ENCODE measurements at places on chromosomes 4 and X.

- DNase-seq: no peak
These were observed 78.5 kb downstream of the SHROOM3 start for GRCh38 chr4:76513482-76513881.

DNA sequence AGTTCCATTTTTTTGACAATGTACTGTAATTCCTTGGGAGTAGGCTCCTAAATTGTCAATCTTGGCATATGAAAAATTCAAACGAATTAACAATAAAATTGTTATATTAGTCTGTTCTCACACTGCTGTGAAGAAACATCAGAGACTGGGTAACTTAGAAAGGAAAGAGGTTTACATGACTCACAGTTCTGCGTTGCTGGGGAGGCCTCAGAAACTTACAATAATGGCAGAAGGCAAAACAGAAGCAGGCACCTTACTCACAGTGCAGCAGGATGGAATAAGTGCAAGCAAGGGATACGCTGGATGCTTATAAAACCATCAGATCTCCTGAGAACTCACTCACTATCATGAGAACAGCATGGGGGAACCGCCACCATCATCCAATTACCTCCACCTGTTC lies 246.4 kb upstream of the TRAM1L1 start:
- no peak for DNase-seq

GRCh38 chr4:176538217-176538925 lies 218.6 kb downstream of the SPCS3 start:
- no peak for DNase-seq

GRCh38 chrX:42886519-42886918 lies 108.6 kb upstream of the PPP1R2C start:
- DNase-seq: no peak

DNA sequence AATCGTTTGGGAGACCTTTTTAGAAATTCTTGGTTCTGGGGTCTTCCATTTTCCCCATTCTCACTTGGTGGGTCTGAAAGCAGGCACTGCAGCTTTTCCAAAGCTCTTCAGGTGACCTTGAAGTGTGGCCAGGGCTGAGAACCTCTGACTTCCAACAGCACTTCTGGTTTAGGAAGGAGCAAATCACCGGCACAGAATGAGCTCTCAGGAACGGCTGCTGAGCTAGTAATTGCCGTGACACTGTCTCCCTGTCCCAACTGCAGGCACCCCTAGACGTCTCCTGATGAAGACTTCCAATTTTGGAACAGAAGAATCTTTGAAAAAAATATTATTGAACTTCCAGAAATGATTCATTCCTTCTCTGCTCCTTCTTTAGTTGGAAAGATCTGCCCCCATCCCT lies 31.3 kb downstream of the CD38 start:
- DNase-seq: no peak

DNA sequence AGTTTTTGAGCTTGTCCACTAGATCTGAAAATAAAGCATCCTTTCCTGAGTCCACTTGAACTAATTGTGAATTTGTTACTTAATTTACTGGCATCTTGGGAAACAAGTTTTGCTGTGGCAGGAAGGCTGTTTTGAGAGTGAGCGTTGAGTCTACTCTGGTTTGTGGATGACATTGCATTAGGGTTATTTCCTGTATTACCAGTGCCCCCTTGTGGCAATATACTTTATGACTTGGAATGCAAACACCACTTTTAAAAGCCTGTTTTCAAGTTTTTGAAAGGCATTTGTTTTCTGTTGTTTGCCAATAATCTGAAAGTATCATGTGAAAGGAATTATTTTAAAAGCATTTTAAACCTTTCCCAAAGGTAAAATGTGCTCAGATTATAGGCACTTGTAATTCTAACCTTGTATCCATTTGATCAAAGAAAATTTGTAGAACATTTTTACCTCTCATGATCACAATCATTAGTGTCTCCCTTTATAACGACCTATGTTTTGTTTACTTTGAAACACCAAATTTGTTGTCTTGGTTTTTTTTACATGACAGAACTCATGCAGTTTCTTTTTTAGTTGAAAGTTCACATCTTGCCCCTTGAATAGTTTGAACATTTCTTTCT lies 18.0 kb upstream of the CYP2U1 start:
- DNase-seq: peak; percentile 36

DNA sequence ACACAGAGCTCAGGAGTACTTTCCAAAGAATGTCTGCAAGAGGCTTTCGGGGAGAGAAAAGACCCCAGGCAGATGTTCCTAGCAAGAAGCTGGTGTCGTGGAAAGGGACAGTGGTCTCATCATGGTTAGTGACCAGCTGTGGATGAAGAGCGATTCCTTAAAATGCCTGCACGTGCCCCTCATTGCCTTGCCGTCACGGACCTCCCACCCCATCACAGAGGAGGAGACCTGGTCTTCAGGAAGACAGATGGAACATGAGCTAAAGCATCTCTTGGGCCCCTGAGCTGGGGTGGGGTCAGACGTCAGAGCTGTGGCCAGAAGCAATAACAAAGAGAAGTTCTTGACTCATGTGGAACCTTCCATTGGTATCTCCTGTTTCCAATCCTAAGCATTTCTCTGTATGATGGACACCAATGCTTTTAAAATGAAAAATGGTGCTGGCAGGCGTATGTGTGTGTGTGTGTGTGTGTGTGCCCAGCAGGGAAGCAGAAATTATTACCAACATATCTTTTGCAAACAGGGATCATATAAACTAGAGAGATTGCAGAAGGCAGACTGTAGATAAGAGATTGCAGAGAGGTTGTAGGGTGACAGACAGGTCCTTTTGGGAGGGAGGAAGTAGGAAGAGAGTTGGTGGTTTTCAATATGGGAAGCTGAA lies 25.2 kb upstream of the ASMTL start:
- no peak for DNase-seq

GRCh38 chr4:82017680-82018079 lies 356.1 kb downstream of the HNRNPD start:
- no peak for DNase-seq

DNA sequence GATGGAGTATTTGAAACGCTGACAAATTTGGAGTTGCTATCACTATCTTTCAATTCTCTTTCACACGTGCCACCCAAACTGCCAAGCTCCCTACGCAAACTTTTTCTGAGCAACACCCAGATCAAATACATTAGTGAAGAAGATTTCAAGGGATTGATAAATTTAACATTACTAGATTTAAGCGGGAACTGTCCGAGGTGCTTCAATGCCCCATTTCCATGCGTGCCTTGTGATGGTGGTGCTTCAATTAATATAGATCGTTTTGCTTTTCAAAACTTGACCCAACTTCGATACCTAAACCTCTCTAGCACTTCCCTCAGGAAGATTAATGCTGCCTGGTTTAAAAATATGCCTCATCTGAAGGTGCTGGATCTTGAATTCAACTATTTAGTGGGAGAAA lies 13.2 kb downstream of the TLR8 start:
- no peak for DNase-seq

DNA sequence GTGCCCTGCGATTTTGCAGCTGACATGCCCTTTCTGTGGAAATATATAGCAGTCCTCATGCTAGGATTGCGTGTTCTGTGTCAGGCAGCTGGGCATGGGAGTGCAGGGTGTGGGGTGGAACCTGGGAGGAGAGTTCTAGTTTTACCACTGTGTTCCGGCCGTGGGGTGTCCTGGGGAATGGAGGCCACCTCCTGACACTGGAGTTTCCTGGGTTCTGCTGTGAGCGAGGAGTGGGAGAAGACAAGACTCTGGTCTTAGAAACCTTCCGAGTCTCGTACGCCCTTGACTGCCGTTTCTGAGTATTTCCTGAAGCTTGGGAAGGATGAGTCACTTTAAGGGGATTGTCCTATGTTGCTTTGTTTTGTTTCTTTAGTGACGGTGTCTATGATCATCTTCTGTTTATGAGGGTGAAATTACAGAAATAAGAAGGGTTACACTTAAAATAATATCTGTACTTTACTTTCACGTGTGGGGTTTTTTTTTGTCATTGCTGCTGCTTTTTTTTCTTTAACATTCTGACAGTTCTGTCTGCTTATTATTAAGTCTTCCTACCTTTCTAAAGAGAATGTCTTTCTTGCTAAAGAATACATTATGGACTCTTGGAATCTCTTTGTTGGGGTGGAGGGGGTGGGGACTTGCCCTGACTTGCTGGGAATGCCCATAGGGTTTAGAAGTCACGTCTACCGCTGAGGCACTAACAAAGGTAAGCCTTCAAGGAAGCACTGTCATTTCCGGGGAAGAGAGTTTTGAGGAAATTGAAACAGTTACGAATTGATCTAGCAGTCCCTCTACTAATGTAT lies 19.1 kb downstream of the CD99 start:
- peak; percentile 64 for DNase-seq

DNA sequence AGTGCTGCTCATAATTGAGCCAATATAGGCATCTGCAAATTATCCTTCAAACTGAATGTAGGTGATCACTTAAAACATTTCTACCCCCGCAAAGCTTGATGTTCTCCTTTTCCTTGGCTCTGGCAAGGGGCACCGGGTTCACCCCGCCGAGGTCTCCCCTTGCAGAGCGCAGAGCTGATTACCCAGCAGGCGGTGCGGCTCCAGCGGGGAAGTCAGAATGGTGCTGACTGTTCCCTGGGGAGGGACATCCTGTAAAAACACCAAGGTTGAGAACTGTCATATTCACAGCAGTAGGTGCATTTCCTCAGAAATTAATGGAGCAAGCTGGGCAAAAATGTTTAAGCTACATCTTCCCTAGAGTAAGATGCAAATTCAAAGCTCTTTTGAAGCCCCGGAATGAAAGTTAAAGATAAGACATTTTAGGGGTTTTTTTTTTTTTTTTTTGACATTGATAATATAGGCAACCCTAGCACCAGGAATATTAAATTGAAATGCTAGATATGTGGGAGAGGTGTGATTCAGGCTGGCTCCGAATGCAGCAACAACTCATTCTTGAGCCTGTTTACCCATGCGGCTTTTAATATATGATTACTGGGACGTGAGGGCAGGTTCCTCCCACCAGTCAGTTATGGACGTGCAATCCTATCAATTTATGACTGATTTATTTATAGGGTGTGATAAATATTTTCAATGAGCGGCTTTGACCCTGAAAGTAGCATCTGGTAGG lies 767.3 kb upstream of the TENM3 start:
- no peak for DNase-seq

DNA sequence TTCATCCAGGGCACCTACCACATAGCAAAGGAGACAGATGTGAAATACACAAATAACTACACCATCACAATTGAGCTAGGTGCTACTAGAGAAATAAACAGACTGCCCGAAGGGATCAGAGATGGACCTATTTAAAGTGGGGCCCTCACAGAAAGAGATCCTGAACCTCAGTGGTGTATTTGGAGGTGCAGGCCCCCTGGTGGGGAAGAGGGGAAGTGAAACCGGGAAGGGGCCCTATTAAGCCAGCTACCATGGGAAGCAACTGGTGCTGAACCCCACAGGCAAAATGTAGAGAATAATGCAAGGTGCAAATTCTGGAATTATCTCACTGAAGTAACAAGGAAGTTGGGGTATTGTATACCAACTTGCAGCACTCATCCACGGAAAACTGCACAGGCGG lies 78.6 kb upstream of the FAM9A start:
- no peak for DNase-seq

DNA sequence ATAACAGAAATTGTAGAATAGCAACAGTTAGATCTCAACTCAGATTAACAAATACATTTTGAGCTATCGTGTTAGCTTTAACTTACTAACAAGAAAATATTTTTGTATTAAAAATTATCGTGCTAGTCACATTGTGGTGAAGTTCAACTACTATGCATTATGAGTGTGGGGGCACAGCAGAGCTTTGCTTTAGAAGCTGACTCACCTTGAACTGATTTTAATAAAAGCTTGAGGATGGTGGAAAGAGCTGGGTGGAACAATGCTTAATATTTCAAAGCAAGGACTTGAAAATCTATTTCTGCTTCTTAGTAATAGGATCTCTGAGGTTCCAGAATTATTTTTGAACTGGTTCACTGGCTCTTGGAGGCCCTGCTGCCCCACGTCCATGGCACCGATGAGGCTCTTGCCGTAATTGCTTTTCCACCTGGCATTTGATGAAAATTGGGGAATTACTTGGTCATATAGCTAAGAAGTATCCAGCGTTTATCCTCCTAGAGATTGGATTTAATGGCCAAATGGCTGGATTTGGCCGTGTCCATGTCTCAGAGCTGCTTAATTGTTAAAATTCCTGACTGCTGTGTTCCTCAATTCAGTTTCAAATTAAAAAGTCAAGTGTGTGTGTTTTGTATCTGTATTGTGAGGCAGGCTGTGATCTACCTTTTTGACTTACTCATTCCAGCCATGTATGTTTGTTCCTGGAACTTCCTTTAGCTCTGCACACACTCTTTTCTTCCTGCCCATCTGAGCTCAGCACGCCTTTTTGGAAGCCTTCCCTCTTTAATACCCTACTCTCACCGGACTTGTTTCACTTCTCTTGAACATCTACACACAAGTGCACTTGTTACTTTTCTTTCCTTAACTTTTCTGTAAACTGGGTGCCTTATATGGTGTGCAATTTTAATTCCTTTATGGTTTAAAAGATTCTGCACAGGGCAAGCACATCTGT lies 66.6 kb upstream of the LIMCH1 start:
- no peak for DNase-seq

DNA sequence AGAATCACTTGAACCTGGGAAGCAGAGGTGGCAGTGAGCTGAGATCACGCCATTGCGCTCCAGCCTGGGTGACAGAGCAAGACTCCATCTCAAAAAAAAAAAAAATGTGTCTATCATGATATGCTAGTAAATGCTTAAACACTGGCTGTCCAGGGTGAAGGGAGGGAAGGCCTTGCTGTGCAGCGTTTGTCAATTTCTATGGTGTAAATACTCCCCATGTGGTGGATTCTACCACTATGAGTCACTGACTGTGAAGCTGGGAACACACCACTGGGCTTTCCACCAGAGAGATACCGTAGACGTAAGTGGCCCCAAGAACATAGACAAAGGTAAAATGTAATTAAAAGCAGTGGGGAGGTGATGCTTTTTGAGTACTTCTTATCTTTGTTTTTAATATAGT lies 51.3 kb upstream of the LEF1 start:
- DNase-seq: no peak

DNA sequence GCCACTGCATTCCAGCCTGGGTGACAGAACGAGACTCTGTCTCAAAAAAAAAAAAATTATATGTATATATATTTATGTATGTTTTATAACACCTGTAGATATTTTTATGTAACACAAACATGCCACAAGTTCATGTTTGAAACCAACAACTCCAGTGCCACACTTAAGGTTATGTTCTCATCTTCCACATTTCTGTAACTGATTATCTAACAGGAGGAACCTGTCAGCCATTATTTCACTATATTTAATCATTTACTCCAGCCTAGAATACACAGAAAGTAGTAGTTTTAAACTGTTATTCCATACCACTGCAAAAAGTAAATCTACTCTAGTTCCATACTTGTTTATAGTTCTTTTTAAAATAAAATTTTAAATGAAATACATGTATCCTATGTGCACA lies 32.3 kb downstream of the MCUB start:
- DNase-seq: peak; percentile 15

- DNase-seq: no peak
These were observed 33.0 kb downstream of the GALNTL6 start for GRCh38 chr4:171846232-171846631.

- DNase-seq: no peak
These were observed 50.8 kb upstream of the ELF2 start for GRCh38 chr4:139227729-139228404.
